ENCODE measurements at places on chromosomes 16 and 17.

- no peak for DNase-seq
Measured at GRCh38 chr17:65268832-65269231, 131.7 kb downstream of the RGS9 start.

DNA sequence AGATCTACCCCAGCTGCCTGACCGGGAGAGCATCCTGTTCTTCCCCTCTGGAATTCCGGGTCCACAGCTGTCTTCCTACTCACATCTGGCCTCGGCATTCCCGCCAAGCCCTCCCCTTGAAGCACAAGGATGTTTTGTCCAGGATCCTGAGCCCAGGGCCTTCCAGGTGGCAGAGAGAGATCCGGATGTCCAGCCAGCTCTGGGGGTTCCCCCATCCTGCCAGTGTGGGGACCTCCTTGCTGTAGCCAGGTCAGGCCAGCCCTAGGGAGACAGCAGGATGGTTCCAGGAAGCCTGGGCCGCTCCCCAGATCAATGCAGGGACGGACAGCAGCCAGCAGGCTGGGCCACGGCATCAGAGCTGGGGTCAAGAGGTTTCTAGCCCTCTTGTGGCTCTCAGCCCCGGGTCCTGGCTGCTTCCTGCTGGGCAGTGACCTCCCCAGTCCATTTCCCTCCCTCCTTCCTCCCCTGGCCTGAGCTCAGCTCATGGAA, 55.3 kb downstream of the SOCS3 start:
- DNase-seq, result no peak

- DNase-seq, result no peak
Measured at GRCh38 chr16:56163089-56163488, 28.2 kb upstream of the GNAO1 start.

GRCh38 chr17:74070998-74071679, 132.3 kb upstream of the RPL38 start:
- no peak for DNase-seq

DNA sequence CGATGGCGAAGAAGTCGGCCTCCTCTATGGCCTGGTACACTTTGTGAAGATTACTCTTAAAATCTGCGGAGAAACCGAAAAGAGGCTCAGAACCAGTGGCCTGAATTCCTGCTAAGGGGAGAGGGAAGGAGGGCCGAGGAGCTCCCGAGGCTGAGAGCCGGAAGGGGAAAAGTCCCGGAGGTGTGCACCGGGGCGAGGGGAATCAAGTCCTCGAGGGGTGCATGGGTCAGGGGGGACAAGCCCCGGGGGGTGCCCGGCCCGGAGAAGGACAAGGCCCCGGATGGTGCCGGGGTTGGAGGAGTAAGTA, 495 bp downstream of the PARN start:
- no peak for DNase-seq
